ENCODE measurements at places on chromosomes 3 and 15.

GRCh38 chr3:186414735-186415419 lies 52.8 kb upstream of the DGKG start:
- peaks cover 9% of the 10 kb centered on the region for H3K36me3 ChIP-seq
- no peaks in the 10 kb centered on the region for H3K27me3 ChIP-seq
- H3K27ac ChIP-seq, result peak overlapping the region; percentile 66
- peak; percentile 84 for DNase-seq
- H3K4me3 ChIP-seq, result peak overlapping the region; percentile 65
- peaks cover 52% of the 10 kb centered on the region for H3K4me1 ChIP-seq

- no peak for DNase-seq
- H3K4me1 ChIP-seq, result no peaks in the 10 kb centered on the region
- peaks cover 15% of the 10 kb centered on the region for H3K27me3 ChIP-seq
- H3K27ac ChIP-seq, result no peak overlapping the region
- H3K36me3 ChIP-seq, result no peaks in the 10 kb centered on the region
Observed at GRCh38 chr3:173730391-173730790, 332.8 kb downstream of the NLGN1 start.

- H3K4me3 ChIP-seq, result no peak overlapping the region
- DNase-seq, result no peak
Observed at GRCh38 chr3:39327053-39327745, 2.3 kb upstream of the CCR8 start.

GRCh38 chr3:160697637-160698380 lies 20.8 kb downstream of the ARL14 start:
- no peaks in the 10 kb centered on the region for H3K27me3 ChIP-seq
- peak; percentile 50 for DNase-seq
- H3K36me3 ChIP-seq, result no peaks in the 10 kb centered on the region
- H3K4me1 ChIP-seq, result no peaks in the 10 kb centered on the region

DNA sequence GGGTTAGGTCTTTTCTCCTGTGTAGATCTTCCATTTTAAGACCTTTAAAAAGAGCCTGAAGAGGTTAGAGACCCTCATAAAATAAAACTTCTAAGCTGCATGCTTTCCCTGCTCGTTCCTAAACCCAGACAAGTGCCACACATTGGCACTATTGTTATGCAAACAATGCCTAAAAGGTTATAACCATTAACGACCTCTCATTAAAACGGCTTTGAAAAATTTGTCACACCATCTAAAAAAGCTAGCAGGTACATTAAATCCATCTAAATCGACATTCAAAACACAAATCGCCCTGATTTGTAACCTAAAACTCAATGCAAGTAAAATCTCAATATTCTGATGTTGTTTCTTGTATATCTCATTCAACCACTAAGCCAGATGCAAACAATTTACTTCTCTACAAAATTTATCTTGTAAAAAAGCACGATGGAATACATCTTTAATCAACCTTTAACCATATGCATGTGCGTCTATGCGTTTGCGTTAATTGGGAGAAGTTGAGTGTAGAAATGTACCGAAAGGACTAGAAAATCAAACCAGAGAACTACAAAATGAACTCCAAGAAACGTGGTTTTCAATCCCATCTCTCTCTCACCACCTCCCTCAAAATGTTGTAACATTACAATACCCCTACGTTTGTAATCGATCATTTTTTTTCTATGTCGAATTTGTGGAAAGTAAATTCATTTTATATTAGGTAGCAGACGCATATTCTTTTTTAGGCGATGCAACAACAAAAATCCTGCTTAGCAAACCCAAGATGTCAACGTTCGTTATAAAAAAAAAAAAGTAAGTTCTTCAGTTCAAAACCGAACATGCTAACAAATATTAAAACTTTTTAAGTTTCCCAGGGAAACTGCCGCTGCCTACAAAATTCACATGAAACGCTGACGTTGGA lies 1.2 kb downstream of the ALDH1A2 start:
- no peak for DNase-seq
- no peak overlapping the region for H3K4me3 ChIP-seq
- H3K4me1 ChIP-seq, result peaks cover 5% of the 10 kb centered on the region
- no peak overlapping the region for H3K27ac ChIP-seq
- H3K36me3 ChIP-seq, result no peaks in the 10 kb centered on the region
- H3K27me3 ChIP-seq, result no peaks in the 10 kb centered on the region

DNA sequence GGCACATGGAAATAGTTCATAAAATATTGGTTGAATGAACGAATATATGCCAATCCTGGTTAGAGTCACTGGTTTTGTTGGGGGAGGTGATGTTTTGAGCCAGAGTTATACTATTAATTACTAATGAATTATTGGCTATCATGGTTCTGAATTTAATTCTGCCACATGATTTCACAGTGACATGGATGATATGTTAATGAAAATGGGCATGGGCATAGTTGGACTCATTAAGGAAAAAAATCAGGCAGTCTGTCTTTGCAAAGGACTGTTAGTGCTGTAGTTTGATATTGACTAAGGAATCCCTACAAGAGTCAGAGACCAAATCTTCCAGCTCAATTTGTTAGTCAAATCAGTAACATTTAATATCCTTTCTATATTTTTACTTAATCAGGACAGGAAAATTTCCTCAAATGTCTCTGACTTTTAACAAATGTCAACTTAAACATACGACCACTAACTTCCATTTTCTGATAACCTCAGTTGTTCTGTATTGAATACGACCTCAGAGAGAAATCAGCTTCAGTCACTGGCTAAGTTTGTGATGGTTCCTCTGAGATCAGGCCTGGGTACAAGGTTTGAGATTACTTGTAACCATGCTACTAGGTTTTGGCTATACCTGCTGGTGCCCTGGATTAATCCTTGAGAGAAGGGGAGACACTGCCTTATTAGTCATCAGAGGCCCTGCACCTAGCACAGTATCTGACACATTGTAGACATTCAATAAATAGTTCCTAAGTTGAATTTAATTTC lies 13.3 kb downstream of the NFKBIZ start:
- H3K36me3 ChIP-seq, result peaks cover 95% of the 10 kb centered on the region
- H3K4me1 ChIP-seq, result peaks cover 14% of the 10 kb centered on the region
- H3K4me3 ChIP-seq, result no peak overlapping the region

DNA sequence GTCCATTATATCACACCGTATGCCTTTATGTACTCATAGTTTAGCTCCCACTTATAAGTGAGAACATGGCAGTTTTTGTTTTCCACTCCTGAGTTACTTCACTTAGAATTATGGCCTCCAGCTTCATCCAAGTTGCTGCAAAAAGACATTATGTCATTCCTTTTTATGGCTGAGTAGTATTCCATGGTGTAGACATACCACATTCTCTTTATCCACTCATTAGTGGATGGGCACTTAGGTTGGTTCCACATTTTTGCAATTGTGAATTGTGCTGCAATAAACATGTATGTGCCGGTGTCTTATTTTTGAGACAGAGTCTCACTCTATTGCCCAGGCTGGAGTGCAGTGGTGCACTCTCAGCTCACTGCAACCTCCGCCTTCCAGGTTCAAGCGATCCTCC lies 74.1 kb upstream of the IQSEC1 start:
- H3K4me3 ChIP-seq, result no peak overlapping the region
- H3K4me1 ChIP-seq, result peaks cover 4% of the 10 kb centered on the region
- DNase-seq, result no peak
- H3K36me3 ChIP-seq, result no peaks in the 10 kb centered on the region
- no peak overlapping the region for H3K27ac ChIP-seq

GRCh38 chr3:115830764-115831395 lies 207.6 kb downstream of the GAP43 start:
- no peaks in the 10 kb centered on the region for H3K36me3 ChIP-seq
- peaks cover 20% of the 10 kb centered on the region for H3K4me1 ChIP-seq
- no peaks in the 10 kb centered on the region for H3K27me3 ChIP-seq
- no peak overlapping the region for H3K4me3 ChIP-seq
- DNase-seq, result peak; percentile 30

DNA sequence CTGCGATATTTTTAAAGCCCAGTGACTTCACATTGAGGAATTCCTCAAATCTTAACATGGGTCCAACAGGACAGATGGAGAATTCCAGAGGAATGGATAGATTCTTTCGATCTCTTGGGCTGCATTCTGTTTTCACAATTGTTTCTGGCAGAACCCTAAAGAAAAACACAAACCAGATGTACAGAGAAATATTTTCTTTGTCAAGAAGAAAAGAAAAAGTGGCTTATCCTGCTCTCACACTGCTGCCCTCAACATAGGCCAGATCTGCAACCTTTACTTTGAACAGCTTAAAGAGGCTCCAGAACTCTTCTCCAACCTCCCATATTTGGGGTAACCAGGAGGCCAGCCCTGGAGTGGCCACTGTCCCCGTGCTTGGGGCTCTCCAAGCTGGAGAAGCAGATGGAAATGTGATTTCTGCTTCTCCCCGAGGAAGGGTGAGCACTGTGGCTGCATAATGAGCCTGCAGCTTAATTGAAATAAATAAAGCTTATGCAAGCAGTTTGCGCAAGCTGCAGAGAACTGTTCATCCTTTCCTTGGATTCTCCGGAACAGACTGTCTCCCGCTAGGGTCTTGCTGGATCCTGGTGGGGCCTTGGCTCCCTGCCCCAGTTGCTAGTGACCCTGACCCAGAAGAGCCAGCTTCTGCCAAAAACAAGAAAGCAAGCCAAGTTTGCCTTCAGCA lies 453.2 kb upstream of the PROK2 start:
- H3K27me3 ChIP-seq, result peaks cover 13% of the 10 kb centered on the region
- peaks cover 11% of the 10 kb centered on the region for H3K4me1 ChIP-seq
- no peak overlapping the region for H3K27ac ChIP-seq

DNA sequence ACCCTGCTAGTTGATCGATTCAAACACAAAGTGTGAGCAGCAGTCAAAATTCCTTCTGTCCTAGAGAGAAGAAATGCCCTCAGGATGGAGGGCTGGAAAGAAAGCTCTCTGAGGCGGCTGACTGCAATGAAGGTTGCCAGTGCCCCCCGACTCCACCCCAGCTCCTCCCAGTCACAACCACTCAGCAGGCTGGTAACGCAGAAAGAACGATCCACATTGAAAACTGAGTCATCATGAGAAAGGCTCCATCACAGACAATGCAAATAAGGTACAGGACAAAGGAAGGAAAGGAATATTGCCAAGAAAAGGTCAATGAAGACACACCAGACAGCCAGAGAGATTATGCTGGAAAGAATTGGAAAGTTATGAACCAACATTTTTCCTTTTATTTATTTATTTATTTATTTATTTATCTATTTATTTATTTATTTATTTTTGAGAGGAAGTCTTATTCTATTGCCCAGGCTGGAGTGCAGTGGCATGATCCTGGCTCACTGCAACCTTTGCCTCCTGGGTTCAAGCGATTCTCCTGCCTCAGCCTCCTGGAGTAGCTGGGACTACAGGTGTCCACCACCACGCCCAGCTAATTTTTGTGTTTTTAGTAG lies 17.4 kb upstream of the VGLL4 start:
- DNase-seq, result peak; percentile 25
- no peak overlapping the region for H3K4me3 ChIP-seq
- peaks cover 13% of the 10 kb centered on the region for H3K4me1 ChIP-seq
- no peak overlapping the region for H3K27ac ChIP-seq
- H3K27me3 ChIP-seq, result no peaks in the 10 kb centered on the region

- no peaks in the 10 kb centered on the region for H3K27me3 ChIP-seq
- H3K4me3 ChIP-seq, result no peak overlapping the region
- H3K27ac ChIP-seq, result no peak overlapping the region
- DNase-seq, result no peak
Observed at GRCh38 chr3:136106101-136106500, 90.0 kb downstream of the MSL2 start.

GRCh38 chr15:29074045-29074444 lies 188.3 kb downstream of the APBA2 start:
- H3K4me3 ChIP-seq, result no peak overlapping the region
- no peak overlapping the region for H3K27ac ChIP-seq
- no peaks in the 10 kb centered on the region for H3K27me3 ChIP-seq
- peaks cover 6% of the 10 kb centered on the region for H3K4me1 ChIP-seq
- peak; percentile 10 for DNase-seq

- H3K36me3 ChIP-seq, result no peaks in the 10 kb centered on the region
- peak; percentile 27 for DNase-seq
- no peak overlapping the region for H3K27ac ChIP-seq
- no peaks in the 10 kb centered on the region for H3K27me3 ChIP-seq
Observed at GRCh38 chr3:186287711-186288110, 74.3 kb downstream of the DGKG start.

DNA sequence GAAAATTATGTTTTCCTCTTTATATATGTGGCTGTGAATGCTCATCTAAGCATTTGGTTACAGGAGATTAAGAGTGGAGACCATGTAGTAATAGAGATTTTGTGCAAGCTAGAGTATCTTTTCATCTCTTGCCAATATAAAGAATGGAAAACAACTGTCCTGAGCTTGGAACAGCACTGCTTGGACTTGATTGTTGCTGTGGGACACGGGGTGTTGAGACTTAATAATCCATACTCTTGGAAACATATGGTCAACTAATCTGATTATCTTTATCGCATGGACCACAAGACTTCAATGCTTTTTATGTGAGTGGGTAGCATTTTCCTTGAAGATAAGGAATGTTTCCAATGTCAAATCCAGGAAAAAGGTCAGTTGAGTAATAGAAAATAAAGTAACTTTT lies 806.3 kb downstream of the DIPK2A start:
- H3K27ac ChIP-seq, result no peak overlapping the region
- H3K4me3 ChIP-seq, result no peak overlapping the region
- H3K36me3 ChIP-seq, result no peaks in the 10 kb centered on the region
- no peaks in the 10 kb centered on the region for H3K27me3 ChIP-seq

GRCh38 chr15:78007964-78008886 lies 69.3 kb downstream of the TBC1D2B start:
- H3K27ac ChIP-seq, result peak overlapping the region; percentile 90
- H3K4me3 ChIP-seq, result peak overlapping the region; percentile 12
- no peaks in the 10 kb centered on the region for H3K27me3 ChIP-seq
- DNase-seq, result peak; percentile 89
- H3K4me1 ChIP-seq, result peaks cover 60% of the 10 kb centered on the region
- peaks cover 79% of the 10 kb centered on the region for H3K36me3 ChIP-seq

- no peak overlapping the region for H3K27ac ChIP-seq
Observed at GRCh38 chr3:66372681-66373350, 128.0 kb downstream of the LRIG1 start.

DNA sequence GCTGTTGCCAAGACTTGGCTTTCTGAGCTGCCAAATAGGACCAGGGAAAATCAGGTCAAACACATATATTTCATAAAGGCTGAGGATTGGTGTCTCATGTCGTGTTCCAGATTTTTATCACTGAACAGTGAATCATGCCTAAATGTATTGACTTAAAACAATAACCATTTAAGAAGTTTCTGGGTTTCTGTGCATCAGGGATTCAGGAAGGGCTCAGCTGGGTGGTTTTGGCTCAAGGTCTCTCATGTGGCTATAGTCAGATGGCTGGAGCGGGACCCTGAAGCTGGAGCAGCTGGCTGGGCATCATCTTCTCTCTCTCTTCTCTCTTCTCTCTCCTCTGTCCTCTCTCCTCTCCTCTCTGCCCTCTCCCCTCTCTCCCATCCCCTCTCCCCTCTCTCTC lies 10.7 kb upstream of the RFTN1 start:
- no peak overlapping the region for H3K4me3 ChIP-seq
- no peaks in the 10 kb centered on the region for H3K36me3 ChIP-seq
- no peaks in the 10 kb centered on the region for H3K4me1 ChIP-seq
- H3K27ac ChIP-seq, result no peak overlapping the region
- peaks cover 15% of the 10 kb centered on the region for H3K27me3 ChIP-seq
- DNase-seq, result no peak

- no peak overlapping the region for H3K4me3 ChIP-seq
- no peaks in the 10 kb centered on the region for H3K4me1 ChIP-seq
- H3K36me3 ChIP-seq, result no peaks in the 10 kb centered on the region
Observed at GRCh38 chr3:12798559-12799179, 2.2 kb downstream of the CAND2 start.

All from MCF 10A (cell line).